KBM-7 (cell line): ENCODE measurements at places on chromosomes 4 and X.
A peak's percentile ranks its signal among the peaks of the same experiment; 100 is the strongest.

DNA sequence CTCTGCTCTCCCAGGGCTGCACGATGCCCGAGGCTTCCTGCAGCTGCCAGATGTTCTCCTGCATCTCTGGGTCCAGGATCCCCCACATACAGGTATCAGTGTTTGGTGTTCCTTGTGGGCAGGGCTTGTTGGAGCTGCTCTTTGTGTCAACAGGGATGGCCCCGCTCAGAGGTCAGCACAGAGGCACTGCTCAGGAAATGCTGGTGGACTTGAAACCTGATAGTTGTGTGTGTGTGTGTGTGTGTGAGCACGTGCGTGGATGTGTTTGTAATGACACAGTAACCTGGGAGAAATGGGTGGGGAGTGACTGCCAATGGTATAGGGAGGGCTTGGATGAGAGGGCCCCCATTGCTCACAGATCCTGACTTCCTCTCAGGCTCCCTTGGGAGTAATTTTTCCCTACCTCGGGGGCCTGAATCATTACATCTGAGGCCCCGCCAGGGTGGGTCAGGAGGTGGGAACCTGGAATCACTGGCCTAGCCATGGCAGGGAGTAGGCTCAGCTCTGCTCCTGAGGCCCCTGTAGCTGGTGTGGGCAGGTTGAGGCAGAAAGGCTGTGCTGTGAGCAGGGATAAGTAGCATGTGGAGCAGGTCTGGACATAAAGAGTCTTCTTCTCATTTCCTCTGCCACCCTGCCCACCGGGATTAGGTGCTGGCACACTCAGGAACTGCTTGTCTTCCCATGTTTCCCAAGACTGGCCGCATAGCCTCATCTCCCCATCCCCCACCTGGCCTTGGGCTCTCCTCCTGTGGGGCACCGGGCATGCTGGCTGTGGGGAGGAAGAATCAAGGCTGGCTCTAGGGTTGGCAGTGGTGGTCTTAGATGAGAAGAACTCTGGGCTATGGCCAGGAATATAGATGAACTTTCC, 2.5 kb upstream of the EFNB1 start:
- DNase-seq: no peak

DNA sequence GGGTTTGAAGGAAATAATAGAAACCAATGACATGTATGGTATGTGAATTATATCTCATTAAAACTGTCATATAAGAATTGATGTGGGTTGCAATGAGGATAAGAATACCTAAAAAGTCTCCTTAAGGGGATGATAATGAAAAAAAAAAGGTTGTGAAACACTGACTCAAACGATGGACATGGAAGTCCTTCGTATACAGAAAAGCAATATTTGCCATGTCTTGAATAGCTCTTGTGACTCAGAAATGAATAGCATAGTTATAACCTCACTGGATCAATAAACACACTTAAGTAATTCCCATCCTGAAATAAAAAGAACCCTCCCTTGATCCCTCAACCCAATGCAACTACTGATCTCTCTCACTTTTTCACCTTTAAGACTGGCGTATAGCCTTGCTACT, 89.7 kb downstream of the OPHN1 start:
- no peak for DNase-seq

DNA sequence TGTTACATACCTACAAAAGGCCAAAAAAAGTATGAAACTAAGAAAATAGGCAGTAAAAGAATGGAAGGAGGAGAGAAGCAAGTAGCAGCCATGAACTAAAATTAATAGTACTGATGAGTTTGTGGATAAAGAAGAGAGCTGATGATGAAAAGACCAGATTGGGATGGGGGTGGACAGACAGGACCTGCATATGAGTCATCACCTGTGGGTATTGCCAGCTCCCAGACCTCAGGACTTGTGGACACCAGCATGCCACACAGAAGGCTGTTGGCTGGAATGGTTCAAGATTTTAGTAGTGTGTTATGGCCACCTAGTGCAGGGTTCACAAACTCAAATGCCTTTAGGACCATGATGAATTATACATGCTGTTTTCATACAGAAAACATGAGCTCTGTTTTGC, 58.9 kb downstream of the ARX start:
- DNase-seq: no peak

DNA sequence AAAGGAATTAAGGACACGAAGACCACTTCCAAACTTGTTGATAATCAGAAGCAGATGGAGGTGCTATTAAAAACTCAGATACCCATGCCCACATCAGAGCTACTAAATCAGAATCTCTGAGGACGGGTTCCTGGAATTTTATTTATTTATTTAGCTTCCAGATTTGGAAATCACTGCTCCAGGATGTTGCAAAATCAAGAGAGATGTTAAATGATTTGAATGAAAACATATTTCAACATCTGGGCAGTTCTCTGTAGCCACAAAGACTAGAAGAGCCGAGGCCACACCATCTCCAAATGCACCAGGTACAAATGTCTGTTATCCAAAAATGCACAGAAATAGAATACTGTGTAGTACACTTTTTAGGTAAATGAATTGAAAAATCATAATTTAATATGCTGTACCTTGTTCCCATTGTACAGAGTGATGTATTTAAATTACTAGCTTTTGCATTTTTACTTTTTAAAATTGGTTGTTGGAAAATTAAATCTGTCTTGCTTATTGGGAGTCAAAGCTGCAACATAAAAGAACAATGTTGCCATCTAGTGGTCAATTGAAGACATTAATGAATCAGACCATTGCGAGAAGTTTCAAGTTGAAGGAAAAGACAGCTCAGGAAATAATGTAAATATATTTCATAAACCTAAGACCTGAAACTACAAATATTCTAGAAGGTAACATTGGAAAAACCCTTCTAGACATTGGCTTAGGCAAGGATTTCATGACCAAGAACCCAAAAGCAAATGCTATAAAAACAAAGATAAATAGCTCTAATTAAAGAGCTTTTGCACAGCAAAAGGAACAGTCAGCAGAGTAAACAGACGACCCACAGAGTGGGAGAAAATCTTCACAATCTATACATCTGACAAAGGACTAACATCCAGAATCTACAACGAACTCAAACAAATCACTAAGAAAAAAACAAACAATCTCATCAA, 151.3 kb upstream of the TTC29 start:
- DNase-seq: peak; percentile 70

- no peak for DNase-seq
Measured at GRCh38 chr4:19857380-19857779, 394.3 kb upstream of the SLIT2 start.
